ENCODE measurements at places on chromosomes 3 and 15.

DNA sequence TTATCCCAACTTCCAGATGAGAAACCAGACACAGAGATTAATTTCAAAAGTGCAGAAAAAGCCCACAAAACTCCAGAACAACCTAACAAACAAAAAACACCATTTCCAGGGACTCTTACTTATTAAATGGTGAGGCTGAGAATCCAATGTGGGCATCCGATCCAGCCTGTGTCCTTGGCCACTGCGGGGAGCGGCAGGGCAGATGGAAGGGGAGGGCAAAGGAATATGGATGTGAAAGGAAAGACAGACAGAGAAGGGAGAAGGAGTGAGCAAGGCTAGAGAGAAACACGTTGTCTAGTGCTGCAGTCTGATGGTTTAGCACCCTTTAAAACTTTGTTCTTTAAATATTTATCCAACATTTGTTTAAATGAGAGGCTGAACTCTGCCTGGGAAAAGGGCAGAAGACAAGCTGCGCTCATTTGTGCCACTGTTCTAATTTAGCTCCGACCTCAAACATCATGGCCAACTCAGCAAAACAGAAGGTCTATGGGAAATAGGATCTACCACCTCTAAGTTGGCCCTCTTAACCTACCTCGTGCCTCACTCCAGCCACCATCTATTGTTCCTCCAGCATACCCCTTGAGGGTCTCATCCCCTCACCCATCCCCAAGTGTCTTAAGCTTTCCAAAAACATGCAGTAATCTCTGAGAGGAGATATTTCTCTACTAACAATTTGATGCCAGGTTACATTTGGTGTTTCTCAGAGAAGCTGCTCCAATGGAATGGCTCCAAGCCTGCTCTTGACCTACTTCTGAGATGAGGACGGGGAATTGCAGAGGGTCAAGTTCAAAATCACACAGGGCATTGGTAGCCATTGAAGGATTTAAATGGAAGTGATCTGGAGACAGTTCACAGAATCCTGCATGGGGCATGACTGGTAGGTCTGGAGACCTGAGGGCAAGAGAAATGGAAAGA, 77.4 kb downstream of the CD47 start:
- DNase-seq: no peak

- DNase-seq: no peak
Observed at GRCh38 chr3:34998902-34999301, 640.4 kb upstream of the ARPP21 start.

DNA sequence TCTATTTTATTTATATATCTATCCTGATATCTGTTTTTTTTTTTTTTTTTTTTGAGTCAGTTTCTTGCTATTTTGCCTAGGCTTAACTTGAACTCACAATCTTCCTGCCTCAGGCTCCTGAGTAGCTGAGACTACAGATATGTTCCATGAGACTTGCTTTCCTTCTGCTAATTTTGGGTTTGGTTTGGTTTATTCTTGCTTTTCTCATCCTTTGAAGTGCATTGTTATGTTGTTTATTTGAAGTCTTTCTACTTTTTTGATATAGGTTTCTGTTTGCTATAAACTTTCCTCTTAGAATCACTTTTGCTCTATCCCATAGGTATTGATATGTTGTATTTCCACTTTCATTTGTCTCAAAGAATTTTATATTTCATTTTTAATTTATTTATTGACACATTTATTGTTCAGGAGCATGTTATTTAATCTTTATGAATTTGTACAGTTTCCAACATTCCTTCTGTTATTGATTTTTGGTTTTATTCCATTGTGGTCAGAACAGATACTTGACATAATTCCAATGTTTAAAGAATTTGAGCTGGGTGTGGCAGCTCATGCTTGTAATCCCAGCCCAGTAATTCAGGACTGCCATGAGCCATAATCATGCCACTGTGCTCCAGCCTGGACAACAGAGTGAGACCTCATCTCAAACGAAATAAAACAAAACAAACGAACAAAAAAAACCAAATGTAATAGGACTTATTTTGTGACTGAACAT, 62.3 kb upstream of the PLSCR4 start:
- no peak for DNase-seq

DNA sequence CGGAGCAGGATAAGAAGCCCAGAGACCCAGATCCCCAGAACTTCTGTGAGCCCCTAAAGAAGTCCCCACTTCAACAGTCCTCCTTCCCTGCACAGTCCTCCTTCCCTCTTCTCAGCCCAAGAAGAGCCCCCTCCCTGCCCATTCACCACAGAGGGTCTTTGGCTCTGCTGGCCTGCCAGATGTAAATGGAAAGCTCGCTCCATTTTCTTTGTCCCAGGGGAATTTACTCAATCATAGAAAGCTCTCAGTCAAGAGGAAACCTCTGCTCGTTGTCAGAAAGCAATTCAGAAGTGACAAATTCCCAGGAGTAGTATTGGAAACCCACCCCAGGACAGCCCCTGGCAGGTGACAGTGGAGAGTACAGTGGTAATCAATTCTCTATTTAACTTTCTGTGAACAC, 105.5 kb upstream of the SMAD3 start:
- no peak for DNase-seq
